ENCODE measurements at places on chromosomes 5 and 9.

- DNase-seq: no peak
These were observed 233.1 kb downstream of the ADAMTSL1 start for GRCh38 chr9:18707061-18707461.

DNA sequence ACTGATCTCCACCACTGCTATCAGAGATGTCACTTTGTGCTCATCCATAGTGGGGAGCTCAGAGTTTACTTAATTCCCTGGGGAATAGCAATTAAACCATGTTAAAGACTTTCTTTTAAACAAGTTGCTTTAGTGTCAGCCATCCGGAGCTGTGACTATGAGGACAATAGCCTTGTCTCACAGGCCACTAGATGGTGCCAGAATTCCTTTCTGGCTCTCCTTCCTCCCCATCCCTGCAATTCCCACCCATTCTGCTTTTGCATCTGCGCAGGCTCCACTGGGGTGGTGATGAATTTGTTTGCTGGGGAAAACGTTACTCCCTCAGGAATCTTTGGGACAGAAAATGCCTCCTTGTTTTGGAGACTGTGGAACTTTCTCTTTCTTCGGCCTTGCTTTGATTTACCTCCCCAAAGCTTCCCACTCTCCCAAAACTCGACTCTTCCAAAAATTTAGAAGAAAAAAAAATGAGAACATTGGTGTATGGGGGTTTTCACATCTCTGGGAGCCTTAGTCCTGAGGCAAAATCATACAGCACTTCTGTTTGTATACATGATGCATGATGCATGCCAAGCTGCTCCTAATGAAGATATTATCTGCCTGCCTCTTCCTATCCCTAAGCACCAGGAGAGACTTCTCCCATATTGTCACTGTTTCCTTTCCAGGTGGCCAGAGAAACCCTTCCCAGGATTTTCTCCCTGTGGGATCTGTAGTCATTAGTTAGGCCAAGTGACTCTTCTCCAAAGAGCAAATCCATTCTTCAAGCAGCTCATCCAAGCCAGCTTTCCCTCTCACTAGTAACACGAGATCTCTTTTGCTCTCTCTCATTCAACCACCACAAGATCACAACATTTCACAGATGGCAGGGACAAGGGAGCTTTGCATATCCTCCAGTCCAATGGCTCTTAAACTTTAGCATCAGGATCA, 466.1 kb downstream of the TLR4 start:
- no peak for DNase-seq

- no peak for DNase-seq
These were observed 34.2 kb upstream of the RASGRF2 start for GRCh38 chr5:80925931-80926330.

DNA sequence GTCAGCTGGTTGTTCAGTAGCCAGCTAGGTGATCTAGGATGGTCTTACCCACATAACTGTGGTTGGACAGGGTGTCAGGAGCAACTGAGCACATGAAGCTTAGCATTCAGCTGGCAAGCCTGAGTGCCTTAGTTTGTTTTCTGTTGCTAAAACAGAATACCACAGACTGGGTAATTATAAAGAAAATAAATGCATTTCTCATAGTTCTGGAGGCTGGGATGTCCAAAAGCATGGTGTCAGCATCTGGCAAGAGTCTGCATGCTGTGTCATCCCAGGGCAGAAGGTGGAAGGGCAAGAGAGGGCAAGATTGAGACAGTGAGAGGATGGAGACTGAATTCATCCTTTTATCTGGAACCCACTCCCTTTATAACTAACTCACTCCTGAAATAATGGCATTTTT, 921.5 kb downstream of the TLE4 start:
- no peak for DNase-seq

DNA sequence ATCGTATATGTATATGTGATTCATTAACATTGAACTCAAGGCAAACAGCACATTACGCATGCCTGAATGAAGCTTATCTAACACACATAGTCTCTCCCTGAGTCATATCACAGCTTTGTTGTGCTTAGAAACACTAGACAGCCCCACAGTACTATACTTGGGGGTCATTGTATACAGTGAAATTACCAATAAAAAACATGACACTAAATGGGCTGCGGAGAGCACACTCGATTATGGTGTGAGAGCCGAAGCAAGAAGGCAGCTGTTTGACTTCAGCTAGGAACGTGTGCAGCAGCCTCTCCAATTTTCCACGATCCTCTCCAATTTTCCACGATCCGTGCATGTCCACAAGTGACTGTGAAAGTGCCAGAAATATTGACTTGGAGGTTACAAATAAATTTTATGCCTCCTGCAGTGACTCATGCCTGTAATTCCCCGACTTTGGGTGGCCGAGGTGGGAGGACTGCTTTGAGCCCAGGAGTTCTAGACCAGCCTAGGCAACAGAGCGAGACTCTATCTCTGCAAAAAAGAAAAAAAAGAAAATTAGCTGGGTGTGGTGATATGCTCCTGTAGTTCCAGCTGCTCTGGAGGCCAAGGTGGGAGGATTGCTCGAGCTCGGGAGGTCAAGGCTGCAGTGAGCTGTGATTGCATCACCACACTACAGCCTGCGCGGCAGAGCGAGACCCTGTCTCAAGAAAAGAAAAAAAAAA, 102.4 kb downstream of the DAPK1 start:
- DNase-seq: no peak

- no peak for DNase-seq
These were observed 35.3 kb downstream of the HNRNPH1 start for GRCh38 chr5:179588166-179588565.

DNA sequence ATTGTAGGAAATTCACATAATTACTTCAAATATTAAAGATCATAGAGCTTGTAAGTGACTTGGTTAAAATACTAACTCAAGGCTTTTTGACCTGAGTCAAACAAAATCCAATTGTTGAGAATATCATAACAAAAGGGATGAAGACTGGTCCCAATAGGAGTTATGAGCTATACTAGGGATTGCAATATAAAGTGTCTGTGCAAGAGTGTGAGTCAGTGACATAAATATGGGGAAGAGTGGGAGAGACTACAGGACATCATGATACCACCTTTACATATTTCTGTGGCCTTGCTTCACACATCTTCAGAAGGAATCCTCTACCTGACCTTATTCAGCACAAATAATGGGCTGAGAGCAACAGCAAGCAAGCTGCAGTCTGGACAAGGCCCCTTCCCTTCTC, 180.9 kb upstream of the SLC24A2 start:
- no peak for DNase-seq

- DNase-seq: no peak
These were observed 45.0 kb upstream of the DMRTA1 start for GRCh38 chr9:22401671-22402070.

GRCh38 chr9:124242331-124243194, 15.2 kb upstream of the NEK6 start:
- DNase-seq: no peak

DNA sequence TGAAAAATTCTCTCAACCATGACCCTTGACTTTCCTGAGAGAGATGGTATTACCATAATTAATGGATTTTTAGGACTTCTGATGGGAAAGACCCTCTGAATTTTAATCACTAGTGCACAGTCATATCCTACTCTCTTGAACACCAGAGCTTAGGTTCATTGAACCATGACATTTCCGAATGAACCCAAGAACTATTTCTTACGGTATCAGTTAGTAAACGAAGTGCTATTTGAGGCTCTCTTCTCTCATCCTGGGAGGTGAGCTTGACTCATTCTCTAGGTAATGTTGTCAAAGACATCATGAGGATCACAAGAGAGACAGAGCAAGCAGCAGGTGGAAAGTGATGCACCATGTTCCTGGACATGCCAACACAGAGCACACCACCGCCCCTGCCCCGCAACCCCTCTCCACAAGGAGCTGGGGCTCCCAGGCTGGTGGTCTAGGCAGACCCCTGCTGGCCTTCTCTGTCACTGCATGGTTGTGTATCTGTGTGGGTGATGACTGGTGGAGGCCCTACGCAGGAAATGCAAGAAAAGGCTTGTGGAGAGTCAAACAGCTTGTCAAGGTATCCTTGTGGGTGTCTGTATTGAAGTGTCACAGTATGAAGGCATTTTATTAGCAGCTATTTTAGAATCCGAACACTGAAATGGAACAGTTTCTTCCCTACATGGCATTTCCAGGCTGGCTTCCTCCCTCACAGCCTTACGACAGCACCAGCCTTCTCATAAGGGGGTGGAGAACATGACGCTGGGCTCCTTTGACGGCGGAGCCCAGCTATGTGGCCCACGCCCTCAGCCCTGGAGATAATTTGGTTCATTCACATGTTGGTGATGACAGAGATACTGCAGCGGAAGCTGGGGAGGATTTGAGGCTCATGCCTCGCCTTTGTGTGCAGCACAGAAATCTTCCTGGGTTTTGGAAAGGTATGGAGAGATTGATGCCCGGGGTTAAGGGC, 297.6 kb downstream of the NTRK2 start:
- DNase-seq: no peak

GRCh38 chr5:151925340-151925739, 689 bp upstream of the GLRA1 start:
- no peak for DNase-seq

DNA sequence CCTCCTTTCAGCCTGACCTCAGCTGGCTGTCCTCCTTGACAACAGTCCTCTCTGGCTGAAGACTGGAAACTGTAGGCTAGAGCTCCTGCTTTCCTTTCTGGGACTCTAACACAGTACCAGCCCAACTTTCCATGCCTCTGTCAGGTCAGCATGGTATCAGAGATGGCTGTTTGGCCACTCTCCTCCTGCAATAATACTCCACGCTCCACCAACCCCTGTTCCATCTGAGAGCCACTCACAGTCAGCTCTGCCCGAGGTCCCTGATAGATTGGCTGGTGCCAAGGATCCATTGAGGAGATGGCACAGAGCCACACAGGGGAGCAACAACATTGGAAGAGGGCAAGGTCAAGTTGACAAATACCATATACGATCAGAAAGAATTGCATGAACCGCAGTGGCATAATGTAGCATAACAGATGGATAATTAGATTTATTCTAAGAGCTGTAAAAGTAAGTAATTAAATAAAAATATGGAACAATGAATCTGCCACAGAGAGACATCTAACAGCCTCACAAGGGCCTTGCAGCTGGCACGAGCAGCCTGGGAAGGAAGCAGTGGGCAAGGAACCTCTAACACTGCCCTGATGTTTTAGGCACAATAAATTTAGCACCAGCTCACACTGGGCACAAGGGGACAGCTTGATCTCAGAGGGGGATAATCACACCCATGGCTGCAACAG, 94.3 kb upstream of the LRRTM2 start:
- no peak for DNase-seq

GRCh38 chr9:37449862-37450632, 15.2 kb downstream of the ZBTB5 start:
- DNase-seq: no peak

DNA sequence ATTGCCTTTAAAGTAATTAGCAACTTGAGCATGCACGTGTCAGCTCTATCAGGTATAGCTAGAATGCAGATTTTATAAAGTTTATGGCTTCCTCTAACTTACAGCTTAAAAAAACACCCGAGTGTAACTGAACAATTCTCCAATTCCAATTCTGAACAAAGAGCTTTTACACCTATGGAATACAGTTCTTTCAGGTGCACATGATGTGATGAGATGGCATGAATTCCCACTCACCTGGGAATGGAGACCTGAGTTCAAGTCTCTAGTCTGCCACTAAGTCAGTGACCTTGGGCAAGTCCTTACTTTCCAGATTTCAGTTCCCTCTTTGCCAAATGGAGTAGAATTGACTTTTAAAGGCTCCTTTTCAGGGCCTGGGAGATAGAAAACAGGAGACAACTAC, 1.8 kb downstream of the ZFAND5 start:
- no peak for DNase-seq

DNA sequence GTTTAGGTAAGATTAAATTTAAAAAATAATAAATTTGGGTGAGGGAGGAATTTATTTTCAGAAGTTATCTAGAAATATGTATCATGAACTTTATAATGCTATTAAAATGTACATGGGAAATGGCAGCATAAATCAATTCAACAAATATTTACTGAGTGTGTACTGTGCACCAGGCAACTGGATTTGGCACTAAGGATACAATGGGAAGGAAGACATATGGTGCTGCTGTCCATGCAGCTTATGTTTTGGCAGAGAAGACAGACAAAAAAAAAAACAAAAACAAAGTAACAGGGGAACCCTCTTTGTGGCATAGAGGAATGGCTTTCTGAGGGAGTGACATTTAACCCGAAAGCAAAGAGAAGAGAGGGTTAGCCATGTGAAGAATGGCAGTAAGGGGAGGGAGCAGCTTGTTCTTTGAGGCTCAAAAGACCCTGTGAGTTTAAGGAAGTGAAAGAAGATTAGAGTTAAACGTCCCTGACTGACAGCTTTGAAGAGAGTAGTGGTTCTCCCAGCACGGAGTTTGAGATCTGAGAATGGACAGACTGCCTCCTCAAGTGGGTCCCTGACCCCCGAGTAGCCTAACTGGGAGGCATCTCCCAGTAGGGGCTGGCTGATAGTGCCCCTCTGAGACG, 23.9 kb downstream of the CNTRL start:
- no peak for DNase-seq

- DNase-seq: no peak
These were observed 22.2 kb upstream of the ERAP2 start for GRCh38 chr5:96854067-96854466.

GRCh38 chr5:79642210-79642609, 30.0 kb downstream of the TENT2 start:
- no peak for DNase-seq

- DNase-seq: no peak
These were observed 33.0 kb upstream of the ARHGAP26 start for GRCh38 chr5:142737179-142737578.

DNA sequence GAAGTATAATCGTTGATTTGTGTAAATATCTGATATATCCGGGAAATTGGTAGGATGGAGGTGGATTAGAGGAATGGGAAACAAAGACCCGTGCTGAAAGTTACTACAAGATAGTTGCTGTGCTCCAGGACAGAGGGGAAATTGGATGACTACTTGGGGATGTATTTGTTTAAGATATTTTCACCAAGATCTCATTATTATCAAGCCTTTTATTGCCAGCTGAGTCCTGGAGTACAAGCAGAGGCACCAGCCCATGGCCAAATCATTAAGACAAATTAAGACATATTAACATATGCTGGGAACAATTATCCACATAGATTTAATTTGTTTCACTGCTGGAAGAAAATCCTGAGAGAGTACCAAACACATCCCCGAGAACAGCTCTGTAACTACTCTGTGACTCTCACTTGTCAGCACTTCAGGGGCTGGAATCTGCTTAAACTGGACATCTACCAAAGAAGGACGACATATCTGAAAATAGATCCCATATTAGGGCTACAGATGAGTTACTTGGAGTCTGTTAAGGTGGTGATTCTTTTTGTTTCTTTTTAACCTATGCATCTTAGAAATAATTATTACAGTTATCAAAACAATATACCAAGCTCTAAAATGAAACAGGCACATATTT, 68.2 kb downstream of the SLC1A1 start:
- no peak for DNase-seq
